SIG-M5 (cell line): ENCODE measurements at places on chromosomes 16 and 17.
A peak's percentile ranks its signal among the peaks of the same experiment; 100 is the strongest.

GRCh38 chr17:50183421-50183994 lies 17.7 kb downstream of the SGCA start:
- DNase-seq, result peak; percentile 57

- DNase-seq, result peak; percentile 19
Measured at GRCh38 chr17:14214271-14214670, 22.4 kb downstream of the CDRT15 start.

DNA sequence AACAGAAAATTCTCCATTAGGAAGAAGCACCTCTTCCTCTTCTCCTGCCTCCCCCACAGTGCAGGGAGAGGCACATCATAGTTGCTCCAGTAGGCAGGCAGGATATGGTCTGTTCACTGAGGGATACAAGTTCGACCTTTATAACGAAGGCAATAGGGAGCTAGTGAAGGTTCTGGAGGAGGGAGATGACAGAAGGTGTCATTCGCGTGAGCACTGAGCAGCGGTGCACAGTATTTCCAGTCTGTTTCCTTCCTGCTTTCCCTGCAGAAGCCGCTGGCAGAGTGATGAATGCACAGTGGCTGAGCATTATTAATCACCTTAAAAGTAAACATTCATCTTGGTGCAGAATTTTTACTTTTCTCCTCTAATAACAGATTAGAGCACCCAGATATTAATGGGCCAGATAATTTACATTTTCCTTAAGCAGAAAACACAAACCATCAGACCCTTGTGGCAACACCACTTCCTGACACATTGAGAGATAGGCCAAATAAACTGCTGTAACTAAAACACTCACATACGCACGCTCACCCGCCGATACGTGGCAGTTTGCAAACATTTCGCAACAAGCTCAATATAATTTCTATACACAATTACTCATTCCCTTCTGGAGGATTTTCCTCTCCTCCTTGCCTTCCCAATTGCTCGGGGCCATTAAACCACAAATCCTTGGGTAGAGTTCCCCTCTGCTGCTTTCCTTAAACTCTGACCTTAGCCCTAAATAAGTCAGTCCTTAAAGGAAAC lies 69.5 kb downstream of the AIPL1 start:
- DNase-seq, result no peak

- no peak for DNase-seq
Measured at GRCh38 chr17:2736956-2737355, 12.5 kb downstream of the CCDC92B start.

DNA sequence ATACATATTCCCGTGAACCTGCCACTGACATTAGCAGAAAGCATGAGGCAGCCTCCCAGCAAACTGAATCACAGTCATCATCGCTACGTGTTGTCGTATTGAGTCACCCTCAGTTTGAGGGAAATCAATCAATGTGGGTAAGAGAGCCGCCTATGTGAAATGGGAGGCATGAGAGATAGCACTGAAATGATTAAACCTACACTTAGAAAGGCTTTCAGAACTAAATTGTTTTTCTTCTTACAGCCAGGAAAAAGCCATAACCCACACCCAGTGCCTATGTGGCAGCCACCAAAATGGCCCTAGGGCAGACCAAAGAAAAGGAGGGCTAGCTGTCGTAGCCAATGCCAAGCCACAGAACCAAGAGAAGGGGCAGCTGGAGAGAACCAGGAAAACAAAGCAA lies 90.5 kb downstream of the ADAMTS18 start:
- no peak for DNase-seq

DNA sequence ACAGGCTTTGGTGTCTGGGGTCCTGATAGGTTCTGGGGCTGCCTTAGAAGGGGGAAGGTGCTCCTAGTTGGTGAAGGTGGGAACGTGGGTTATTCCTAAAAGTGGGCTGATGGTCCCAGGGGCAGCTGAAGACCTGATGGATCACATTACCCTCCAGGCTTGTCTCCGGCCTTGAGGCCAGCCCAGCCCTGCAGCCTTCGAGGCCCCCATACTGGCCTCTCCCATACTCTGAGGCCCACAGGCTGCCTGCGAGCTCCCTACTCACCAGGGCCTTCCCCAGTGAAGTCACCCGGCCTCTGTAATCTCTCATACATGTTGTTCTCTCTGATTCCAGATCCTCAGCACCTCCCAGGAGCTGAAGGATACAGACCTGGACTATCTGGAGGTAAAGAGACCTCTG lies 2.7 kb downstream of the RNF112 start:
- no peak for DNase-seq

- no peak for DNase-seq
Measured at GRCh38 chr17:2885733-2886132, 89.5 kb downstream of the RAP1GAP2 start.

- DNase-seq, result no peak
Measured at GRCh38 chr16:7140899-7141298, 191.7 kb upstream of the RBFOX1 start.

DNA sequence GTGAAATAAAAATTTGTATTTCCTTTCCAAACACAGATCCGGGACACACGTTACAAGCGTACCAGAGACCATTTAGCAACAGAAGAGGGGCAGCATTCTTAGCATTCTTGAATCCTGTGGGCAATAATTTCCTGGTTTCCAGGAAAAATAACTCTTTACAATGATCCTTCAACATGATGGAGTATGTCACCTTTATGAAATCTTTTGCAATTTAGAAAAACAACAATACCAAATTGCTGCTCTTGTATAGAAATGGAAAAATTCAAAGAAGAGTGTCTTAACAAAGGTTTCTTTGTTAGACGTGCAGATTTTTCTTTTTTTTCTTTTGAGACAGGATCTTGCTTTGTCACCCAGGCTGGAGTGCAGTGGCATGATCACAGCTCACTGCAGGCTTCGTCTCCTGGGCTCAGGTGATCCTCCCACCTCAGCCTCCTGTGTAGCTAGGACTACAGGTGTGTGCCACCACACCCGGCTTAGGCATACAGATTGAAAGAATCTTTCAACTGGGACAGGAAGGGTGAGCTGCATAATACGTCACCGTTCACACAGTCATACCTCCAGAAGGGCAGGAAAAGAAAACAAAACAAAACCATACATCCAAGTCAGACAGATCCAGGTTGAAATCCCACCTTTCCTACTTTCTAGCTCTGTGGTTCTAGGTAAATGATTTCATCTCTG lies 10.8 kb upstream of the GCSH start:
- DNase-seq, result no peak

GRCh38 chr16:287298-287811 lies 4.4 kb downstream of the PDIA2 start:
- DNase-seq, result no peak

GRCh38 chr17:2450016-2450650 lies 49.3 kb upstream of the MNT start:
- no peak for DNase-seq

DNA sequence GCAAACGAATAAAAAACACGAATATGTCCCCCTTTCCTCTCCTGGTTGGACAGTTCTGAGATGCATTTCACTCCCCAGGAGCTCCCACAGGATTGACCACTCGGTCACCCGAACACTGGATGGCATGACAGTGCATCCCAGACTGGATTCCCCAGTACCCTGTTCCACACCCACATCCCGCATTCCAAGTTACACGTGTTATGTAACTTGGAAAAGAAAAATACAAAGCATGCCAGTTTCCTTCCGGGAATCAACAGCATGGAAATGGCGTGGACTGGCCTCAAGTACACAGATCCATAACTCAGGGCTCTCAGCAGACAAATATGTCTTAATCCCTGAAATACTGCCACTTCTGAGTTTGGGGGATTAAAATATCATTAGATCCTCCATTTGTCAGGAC lies 12.6 kb upstream of the KLHL36 start:
- no peak for DNase-seq

DNA sequence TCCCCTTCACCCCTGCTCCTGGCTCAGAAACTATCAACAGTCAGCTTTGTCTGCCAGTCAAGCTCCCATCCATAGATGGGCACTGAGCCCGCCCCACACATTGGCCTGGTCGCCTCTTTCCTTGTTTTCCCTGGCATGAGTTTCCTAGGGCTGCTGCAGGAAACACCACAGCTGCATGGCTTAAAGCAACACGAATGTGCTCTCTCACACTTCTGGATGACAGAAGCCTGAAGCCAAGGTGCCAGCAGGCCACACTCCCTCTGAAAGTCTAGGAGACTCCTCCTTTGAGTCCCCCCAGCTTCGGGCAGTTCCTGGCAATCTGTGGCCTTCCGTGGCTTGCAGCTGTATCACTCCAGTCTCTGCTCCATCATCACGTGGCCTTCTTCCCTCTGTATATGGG lies 69.9 kb downstream of the TBC1D16 start:
- no peak for DNase-seq

- DNase-seq, result no peak
Measured at GRCh38 chr16:86762095-86762494, 183.7 kb downstream of the FOXL1 start.

DNA sequence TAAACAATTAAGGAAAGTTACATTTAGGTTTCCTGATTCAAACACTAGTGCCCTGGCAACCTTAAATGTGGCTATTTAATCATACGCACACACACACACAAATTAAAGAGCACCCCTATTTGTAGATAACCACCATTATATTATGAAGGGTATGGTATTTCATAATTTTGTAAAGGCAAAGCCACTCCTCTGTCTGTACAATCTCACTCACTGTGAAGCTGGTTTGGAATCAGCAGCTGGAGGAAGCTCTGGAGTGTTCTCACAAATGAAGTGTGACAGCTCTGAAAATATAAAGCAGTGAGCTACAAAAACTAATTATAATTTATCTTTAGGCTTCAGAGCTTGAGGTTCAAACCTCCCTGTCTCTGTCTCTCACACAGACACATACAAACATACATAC lies 57.9 kb upstream of the KCNJ16 start:
- DNase-seq, result no peak

DNA sequence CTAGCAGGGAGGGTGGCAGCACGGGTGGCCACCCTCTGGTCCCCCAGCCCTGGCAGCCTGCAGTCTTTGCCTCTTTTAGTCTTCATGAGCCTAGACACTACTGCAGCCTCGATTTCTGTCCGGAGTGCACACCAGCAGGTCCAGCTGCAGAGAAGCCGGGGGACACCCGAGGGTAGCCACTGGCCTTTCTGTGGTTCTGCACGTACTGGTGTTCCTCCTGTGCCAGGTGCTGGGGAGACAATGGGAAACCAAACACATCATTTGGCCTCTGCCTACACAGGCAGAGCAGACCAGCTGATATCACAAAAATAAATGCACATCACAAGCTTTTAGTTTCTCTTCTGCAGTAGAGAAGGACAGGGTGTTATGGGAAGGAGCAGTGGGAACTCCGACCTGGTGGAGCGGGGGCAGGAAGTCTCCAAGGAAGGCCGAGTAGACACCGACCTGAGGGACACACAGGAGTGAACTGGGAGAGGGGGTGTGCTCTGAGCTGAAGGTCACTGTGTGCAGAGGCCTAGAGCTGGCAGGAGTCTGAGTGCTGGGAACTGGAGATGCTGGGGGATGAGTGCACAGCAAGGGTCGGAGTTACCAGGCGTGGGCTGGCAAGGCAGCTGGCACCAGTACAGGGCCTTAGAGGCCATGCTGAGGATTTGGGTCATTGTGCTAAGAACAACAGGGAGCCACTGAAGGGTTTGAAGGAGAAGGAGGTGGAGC lies 23.1 kb downstream of the GPT2 start:
- DNase-seq, result no peak

DNA sequence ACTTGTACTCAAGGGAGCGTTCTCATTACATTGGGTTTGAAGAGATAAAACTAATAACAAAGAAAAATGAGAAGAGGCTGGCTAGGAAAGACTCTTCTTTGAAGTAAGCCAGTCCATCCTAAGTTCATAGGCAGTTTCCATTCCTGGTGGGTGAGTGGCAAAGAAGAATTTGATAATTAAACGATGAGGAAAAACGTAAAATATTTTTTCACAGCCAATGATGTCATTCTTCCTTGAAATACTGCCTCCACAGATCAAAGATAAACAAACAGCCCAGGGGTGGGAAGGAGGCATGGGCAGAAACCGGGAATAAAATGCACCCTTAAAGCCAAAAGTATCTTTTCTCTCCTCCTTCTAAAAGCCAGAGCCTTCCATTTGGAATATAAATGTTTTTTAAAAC lies 346.6 kb downstream of the PMP22 start:
- no peak for DNase-seq

DNA sequence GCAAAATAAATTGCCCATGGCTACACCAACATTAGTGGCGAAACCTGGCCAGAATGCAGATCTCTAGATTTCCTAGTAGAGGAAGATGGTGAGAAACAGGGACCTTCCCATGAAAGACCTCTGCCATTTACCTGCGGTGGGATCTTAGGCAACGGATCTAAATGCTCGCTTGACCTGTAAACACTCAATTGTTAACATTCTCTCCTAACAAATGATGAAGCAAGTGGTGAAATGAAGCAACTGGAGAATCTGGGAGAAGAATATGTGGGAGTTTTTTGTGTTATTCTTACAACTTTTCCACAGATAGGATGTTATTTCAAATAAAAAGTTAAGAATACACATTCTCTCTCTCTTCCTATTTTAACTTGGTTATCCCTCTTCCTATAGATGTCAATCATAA lies 56.6 kb downstream of the SMG6 start:
- DNase-seq, result no peak

DNA sequence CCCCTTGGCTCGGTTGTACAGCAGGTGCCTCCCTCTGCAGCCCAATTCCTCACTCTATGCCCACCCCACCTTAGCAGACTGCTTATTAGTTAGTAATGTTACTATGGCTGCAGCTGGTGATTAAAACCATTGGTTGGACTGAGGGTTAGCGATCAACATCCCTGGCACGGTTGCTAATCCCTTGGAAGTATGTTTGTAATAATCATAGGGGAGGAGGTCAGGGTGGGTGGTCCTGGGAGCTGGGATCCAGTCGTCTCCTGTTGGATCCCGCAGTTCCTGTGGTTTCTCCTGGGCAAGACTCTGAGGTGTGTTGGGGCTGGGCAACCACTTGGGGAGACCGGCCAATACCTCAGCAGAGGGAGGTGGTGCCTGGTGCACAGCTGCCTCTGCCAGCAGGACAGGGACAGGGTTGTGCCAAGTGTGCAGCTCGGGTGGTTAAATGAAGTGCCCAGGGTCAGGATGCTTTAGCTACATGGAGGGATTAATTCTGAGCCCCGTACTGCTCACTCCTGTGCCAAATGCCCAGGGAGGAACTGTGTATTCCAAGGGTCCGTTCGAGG lies 38.0 kb downstream of the FZD2 start:
- no peak for DNase-seq

- DNase-seq, result no peak
Measured at GRCh38 chr17:51354936-51355335, 94.6 kb downstream of the UTP18 start.

DNA sequence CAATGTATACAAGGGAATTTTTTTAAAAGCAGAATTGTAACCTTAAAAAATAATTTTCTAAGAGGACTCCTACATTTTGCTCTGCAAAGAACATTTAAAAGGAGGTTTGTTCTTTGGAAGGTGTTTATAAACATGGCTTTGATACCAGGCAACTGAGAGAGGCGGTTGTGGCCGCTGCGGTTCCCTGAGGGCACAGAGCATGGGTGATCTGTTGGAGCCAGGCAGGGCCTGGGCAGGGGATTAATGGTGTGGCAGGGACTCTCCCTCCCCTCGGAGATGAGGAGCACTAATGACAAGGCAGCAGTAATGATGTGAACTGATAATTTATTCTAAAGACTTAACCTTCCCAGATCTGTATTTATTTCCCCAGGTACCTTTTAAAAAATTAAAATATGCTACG lies 65.4 kb downstream of the WWP2 start:
- no peak for DNase-seq
